ENCODE measurements at places on chromosomes 12 and 14. TPM values are rescaled to one million over a fixed set of nuclear protein-coding genes. Genes with fewer than 3 reads are reported as not detected.
A peak's percentile ranks its signal among the peaks of the same experiment; 100 is the strongest.

Gene MGP
- not detected for total RNA-seq

Gene NPAS3
- 4.3 TPM for total RNA-seq

Gene CDK2
- 68.0 TPM for total RNA-seq

Gene RDH16
- 0.66 TPM for total RNA-seq

Gene MYG1
- 74.2 TPM for total RNA-seq

Gene CIROP
- total RNA-seq = 0.42 TPM

Gene CD63
- 314 TPM for total RNA-seq

Gene PPP1R36
- 0.28 TPM for total RNA-seq

Gene ACOT4
- 0.80 TPM for total RNA-seq

Gene ARMH4
- total RNA-seq = 2.4 TPM

Gene GRIN2B
- 0.10 TPM for total RNA-seq

Gene RAB15
- 43.9 TPM for total RNA-seq

- DNase-seq = no peak
These were observed 83.0 kb downstream of the SETD3 start for GRCh38 chr14:99397698-99398097.

GRCh38 chr12:49051373-49051764 is 9.2 kb downstream of the KMT2D start:
- DNase-seq = no peak

- no peak for DNase-seq
These were observed 282.9 kb downstream of the RMST start for GRCh38 chr12:97745406-97746101.

- DNase-seq = no peak
These were observed 707 bp downstream of the DHRS1 start for GRCh38 chr14:24298892-24299254.

DNA sequence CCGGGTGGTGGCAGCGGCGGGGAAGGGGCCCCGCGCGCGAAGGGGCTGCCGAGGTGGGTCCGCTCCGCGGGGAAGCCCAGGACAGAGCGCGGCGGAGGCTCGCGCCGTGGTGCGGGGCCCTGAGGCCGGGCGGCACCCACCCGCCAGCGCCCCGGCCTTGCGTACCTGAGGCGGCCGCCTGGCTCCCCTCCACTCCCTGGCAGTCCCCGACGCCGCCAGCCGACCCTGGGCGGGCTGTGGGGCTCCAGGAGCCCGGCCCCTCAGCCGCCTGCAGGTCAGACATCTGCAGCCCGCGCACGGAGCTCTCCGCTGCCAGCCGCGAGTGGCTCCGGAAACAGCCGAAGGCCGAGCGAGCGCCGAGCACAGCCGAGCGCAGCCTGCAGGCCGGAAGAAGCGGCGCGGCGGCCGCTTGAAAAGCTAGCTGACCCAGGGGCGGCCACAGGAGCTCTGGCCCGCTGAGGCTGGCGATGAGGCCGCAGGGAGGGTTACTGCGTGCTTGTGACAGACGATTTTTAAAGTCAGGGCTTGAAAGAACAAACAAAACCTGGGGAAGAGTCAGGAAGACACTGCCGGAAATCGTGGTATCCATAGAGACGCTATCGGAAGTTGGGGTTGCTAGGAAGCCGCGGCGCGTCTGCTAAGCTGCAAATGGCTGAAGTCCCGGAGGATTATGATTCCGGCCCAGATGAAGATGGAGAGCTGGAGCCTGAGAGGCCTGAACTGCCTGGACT is at the start of the genes SAMD15 and TMED8:
Gene SAMD15 (plus strand): TSS at position 609 of the 731 bp plus-strand sequence. CDS start 40 bp downstream, at position 649.
Gene TMED8 (minus strand): TSS at position 324 of the 731 bp plus-strand sequence. CDS start 41 bp downstream, at position 283.
- DNase-seq = peak; percentile 94

DNA sequence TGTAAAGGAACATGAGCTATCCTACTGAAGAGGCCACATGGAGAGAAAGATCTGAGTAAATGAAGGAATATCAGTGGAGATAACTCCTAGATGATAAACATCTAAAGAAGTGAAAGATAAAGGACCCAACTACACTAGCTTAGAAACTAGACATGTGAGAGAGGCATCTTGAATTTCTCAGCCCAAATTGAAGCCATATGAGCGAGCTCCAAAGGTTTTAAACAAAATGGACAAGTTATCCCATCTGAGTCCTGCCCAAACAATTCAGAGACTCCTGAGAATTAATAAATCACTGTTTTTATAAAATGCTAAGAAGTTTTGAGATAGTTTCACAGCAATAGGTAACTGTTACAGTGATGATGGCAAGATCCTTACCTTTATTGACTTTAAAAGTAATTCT is 438.9 kb downstream of the NAV3 start:
- no peak for DNase-seq

DNA sequence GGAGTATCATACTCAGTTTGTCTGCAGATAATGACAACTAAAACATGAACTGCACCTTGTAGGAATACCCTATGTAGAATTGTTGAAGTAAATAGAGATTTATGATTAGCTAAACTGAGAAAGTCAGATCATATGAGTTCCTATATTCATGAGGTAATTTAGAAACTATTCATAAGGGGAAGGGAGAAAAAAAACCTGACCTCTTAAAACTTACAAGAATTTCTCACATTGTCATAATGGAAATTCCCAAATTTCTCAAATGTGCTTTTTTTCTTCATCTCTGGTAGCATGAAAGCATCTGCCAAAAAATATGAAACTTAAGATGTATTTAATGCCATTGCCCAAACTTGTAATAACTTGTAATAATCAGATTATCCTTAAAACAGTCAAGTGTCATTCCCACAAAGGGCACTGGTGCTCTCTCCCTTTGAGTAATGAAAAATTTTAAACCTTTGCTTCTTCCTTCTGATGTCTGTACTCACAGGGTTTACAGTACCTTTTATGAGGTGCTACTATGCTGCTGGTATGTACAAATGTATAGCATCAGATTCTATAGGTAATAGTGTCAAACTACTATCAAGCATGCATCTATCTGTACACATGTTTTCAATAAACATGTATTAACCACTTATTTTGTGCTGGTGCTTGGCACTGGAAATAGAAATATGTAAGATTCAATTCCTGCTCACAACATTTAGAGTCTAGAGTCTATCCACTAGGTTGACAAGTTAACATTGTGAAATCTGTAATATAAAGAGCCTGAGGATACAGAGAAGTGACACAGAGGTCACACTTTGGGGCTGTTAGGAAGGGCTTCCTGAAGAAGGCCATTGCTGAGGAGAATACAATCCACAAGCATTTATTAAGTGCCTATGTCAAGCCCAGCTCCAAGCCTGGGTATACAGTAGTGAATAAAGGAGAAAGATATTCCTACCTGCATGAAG is 17.4 kb upstream of the DRAM1 start:
- no peak for DNase-seq

DNA sequence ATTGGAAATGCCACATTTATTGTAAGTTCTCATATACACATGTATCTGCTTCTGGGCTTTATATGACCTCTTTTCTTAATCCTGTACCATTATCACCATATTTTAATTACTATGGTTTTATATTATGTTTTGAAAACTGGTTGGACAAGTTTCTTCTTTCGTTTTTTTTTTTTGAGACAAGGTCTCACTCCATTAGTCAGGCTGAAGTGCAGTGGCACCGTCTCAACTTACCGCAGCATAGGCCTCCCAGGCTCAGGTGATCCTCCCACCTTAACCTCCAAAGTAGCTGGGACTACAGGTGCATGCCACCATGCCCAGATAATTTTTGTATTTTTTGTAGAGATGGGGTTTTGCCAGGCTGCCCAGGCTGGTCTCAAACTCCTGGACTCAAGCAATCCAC is 44.6 kb downstream of the GALNT4 start:
- DNase-seq = no peak

DNA sequence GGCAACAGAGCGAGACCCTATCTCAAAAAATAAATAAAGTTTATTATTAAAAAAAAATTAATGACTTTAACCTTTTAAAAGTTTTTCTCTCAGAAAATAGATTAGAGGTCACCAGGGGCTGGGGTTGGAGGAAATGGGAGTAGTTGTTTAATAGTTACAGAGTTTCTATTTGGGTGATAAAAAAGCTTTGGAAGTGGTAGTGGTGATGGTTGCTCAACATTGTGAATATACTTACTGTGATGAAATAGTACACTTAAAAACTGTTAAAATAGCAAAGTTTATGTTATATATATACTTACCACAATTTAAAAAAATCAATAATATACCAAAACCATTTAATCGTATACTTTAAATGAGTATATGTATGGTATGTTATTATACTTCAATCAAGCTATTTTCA is 59.6 kb downstream of the ARL6IP4 start:
- DNase-seq = no peak

DNA sequence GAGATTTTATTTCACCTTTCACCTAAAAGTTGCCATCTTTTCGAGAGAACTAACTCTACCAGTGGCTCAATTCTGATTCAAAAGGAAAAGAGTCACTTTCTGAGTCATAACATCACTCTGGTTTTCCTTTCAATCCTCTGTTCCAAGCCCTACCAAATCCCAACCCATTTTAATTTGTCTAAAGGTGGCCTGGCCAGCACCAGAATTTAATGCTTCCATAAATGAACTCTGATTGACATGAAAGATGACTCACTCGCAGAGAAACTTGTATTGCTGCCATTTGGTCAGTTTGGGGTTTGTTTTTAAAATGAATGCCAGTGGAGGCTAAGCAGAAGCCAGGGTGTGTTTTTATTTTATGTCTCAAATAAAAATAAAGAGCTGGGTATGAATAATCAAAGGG is 117.4 kb upstream of the SOX5 start:
- no peak for DNase-seq

DNA sequence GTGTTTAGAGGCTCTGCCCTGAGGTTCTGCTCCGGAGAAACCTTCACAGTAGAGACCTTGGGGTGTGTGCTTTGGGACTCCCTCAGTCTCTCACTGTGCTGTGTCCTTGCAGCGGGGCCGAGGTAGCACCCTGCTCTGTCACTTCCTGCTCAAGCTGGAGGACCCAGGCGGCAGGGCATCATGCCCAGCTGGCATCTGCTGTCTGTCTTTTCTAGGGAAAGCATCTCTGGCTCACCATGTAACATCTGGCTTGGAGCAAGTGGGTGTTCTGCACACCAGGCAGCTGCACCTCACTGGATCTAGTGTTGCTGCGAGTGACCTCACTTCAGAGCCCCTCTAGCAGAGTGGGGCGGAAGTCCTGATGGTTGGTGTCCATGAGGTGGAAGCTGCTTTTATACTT is 124.5 kb downstream of the ESRRB start:
- no peak for DNase-seq

- DNase-seq = no peak
These were observed 85.3 kb upstream of the PAWR start for GRCh38 chr12:79776111-79776510.

GRCh38 chr12:108047071-108047550 is 82.0 kb upstream of the WSCD2 start:
- no peak for DNase-seq

GRCh38 chr12:6074979-6075585 is 49.4 kb downstream of the VWF start:
- peak; percentile 78 for DNase-seq

DNA sequence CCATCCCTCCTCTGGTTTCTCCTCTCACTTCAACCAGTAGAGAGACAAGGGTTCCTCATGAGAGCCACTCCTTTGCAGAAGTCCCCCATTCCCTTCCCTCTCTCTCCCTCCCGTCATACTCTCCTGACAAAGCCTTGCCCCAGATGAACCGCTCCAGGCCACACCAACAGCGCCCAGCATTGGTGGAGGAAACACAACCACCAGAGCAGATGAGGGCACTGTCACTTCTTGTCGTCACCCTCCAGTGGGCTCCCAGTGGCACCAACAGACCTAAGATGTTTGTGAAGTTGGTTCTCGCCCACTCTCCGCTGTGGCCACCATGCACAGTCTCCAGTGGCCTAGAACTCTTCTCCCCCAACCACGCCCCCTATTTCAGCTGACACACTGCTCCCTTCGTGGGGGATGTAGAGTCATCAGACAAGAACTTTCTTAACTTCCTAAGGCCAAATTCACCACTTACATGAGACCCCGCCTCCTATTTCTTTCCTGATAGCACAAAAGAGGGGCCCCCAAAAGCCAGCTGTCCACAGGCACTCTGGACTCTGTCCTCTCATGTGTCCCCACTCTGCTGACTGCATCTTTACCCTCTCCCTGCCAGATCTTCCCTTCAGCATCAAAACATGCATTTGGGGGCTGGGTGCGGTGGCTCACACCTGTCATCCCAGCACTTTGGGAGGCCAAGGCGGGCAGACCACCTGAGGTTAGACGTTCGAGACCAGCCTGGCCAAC is 29.2 kb upstream of the PLEKHG6 start:
- DNase-seq = peak; percentile 9

DNA sequence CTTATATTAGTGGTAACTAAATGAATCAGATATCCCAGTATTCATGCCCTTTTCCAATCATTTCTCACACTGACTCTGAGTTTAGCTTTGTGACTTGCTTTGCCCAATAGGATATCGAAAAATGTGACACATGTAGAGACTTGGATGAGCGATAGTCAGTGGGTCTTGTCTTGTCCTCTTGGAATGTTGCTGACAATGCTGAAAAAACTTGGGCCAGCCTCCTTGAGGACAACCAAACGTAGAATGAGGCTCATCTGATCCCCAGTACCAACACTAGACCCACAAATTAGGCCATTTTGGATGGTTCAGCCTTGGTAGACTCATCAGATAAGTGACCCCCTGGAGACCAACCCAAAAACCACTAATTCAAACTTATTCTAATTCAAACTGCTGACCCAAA is 351.0 kb downstream of the GRIN2B start:
- DNase-seq = no peak

DNA sequence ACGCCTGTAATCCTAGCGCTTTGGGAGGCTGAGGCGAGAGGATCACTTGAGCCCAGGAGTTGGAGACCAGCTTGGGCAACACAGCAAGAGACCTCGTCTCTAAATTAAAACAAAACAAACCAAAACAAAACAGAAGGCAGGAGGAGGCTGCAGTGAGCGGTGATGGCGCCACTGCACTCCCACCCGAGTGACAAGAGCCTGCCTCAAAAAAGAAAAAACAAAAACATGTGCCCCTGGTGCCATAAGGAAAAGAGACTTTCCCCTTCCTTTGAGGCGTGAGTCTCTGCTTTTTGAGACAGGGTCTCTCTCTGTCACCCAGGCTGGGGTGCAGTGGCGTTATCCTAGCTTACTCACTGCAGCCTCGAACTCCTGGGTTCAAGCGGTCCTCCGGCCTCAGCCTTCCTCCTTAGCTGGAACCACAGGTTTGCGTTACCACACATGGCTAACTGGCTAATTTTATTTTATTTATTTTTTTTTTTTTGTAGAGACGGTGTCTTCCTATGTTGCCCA is 9.0 kb upstream of the EAPP start:
- DNase-seq = no peak

- DNase-seq = no peak
These were observed 15.5 kb downstream of the GLIPR1L1 start for GRCh38 chr12:75349946-75350345.

- DNase-seq = no peak
These were observed 122.0 kb upstream of the ATXN7L3B start for GRCh38 chr12:74415633-74416032.

DNA sequence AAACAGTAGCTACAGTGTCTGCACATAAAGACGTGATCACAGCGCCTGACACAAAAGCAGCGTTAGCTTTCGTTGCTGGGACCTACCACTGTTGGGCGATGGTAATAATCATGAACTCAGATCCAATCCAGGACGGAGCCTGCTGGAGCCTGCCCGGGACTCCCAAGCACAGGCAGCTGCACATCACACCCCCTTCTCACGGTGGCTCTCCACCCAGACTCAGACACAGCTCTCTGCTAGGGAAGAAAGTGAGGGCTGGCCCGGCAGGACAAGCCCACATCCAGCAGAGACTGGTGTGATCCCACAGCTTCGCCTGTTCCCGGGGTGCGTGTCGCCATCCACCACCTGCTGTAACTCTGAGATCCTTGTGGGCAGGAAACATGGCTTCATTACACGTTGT is 49.9 kb upstream of the FOXN3 start:
- DNase-seq = peak; percentile 36
